ENCODE measurements at places on chromosomes 1 and 21.

- DNase-seq: no peak
Observed at GRCh38 chr21:36684957-36685714, 13.8 kb upstream of the SIM2 start.

- DNase-seq: no peak
Observed at GRCh38 chr1:160177231-160177630, 13.1 kb upstream of the CASQ1 start.

GRCh38 chr1:189103956-189104355 is 1373.7 kb downstream of the BRINP3 start:
- no peak for DNase-seq

DNA sequence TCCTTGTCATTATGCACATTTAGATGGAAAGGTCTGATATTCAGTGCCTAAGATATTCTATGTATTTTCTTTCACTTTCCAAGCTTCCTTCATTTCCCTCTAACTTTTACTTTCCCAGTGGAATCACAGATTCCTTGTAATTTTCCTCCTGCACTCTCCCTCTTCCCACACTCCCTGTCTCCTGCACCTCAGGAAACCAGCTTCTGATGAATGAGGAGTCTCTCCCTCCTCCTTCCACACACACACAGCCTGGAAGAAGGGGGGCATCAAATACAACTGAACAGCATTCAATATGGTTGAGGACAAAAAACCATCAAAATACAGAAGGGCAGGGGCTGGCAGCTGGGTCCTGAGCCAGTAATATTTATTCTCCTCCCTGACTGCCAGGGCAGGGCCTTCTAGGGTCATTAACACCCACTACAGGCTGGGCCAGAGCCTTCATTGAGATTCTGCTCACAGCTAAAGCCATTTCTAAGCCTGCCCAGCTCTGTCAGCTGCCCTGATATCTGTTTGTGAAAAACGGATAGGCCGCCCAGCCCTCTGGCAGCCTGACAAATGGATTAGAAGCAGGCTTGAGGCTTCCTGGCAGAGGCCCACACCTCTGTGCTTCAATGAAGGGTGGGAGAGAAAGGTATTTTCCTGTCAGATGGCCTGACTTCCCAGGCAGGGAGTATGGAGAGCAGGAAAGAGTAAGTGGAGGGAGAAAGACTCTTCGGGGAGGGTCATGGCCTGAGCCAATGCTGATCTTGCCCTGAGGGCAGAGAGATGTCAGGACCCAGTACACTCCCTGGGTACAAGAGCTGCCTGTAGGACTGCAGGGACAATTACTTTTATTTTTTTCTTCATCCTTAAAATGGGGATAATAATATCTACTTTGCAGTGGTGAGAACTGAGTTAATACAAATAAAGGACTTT is 138.9 kb upstream of the SPATA6 start:
- no peak for DNase-seq

DNA sequence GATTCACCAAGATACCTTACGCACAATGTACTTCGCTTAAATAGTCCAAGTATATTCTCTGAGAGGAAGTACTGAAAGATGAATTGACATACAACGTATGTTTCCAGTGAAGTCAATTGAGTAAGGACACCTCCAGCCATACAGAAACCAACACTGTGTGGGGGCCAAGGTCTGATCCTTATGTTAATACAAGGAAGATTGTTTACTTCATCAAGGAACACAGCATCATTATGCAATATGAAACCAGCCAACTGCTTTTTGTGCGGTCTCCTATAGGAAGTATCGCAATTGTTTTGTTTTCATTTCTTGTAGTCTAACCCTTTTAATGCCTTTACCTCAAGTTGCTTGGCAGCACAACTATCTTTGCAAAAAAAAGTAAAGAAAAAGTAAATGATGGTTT is 28.2 kb upstream of the TEKT2 start:
- no peak for DNase-seq

DNA sequence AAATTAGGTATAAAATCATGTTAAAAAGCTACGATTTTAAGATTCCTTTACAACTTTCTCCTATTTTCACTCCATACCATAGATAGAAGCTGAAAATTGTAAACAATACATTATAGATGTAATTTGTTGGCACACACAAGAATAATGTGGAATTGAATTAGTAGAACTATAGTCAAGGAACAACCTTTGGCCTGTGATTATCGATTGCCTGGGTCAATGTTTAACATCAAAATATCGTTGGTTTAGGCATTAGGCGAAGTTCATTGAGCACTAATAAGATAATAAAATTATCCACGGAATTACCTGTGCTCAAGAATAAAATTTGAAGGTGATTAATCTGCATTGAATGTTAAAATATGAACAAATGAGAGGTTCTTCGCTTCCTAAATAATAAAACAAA is 455.1 kb upstream of the ZP4 start:
- no peak for DNase-seq

GRCh38 chr1:205954819-205955404 is 11.7 kb upstream of the SLC26A9 start:
- DNase-seq: no peak

GRCh38 chr1:222424826-222425225 is 123.1 kb downstream of the HHIPL2 start:
- DNase-seq: no peak

DNA sequence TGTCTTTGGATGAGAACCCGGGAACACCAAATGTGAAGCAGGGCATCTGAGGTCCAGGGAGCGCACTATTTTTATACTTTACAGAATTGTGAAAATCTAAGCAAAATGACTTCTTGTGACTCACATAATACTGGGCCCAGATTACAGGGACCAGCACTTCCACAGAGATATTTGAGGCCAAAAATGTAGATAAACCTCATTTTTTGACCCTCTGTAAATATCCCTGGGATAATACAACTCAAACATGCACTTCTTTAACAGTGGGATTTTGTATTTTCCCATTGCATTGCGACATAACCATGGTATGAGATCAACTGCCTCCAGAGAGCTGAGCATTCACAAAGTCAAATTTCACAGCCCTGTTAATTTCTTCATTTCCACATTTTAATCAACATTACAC is 289.4 kb upstream of the ADGRL4 start:
- DNase-seq: no peak

DNA sequence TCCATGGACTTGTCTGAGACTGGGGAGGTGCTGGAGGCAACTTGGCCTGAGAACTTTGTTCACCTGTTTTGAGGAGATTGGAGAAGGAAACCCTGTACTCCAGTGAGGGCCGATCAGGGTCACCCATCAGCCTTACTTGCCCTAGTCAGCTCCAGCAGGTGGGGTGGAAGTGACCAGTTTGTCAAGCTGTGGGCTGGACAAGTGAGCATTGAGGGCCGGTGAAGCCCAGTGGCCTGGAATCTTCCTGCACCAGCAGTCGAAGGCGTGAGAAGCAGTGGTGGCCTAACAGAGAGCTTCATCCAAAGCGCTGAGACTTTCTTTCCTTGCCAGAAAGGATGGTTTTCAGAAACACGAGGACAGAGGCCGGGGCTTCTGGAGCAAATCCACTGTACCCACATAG is 9.6 kb downstream of the SLC37A1 start:
- no peak for DNase-seq

DNA sequence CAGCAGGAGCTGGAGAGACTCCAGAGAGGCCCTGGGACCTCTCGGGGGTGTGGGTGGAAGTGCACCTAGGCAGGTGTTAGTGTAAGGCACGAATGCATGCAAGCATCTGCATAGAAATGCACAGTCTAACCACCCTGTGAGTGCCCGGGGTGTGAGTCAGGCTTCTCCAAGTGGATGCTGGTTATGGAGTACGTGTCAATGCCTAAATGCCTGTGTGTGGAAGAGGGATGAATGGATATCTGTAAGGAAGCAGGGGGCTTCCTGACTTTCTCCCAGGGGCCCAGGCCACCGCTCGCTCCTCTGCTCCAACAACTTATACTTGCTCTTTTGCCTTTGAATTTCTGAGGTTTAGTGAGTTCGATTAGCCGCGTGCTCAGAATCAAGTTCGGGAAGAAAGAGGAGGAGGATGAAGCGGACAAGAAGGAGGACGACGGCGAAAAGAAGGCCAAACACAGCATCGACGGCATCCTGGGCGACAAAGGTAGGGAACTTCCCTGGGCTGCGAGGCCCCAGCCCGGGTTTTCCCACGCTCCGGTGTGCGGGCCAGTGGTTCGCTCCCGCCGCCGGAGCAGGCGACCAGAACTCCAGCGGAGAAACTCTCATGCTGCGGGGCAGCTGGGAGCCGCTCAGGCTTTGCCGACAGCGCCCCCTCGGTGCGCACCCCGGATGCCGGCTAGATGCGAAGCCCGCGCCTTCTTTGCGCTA is 5.4 kb downstream of the PAX7 start:
- no peak for DNase-seq

DNA sequence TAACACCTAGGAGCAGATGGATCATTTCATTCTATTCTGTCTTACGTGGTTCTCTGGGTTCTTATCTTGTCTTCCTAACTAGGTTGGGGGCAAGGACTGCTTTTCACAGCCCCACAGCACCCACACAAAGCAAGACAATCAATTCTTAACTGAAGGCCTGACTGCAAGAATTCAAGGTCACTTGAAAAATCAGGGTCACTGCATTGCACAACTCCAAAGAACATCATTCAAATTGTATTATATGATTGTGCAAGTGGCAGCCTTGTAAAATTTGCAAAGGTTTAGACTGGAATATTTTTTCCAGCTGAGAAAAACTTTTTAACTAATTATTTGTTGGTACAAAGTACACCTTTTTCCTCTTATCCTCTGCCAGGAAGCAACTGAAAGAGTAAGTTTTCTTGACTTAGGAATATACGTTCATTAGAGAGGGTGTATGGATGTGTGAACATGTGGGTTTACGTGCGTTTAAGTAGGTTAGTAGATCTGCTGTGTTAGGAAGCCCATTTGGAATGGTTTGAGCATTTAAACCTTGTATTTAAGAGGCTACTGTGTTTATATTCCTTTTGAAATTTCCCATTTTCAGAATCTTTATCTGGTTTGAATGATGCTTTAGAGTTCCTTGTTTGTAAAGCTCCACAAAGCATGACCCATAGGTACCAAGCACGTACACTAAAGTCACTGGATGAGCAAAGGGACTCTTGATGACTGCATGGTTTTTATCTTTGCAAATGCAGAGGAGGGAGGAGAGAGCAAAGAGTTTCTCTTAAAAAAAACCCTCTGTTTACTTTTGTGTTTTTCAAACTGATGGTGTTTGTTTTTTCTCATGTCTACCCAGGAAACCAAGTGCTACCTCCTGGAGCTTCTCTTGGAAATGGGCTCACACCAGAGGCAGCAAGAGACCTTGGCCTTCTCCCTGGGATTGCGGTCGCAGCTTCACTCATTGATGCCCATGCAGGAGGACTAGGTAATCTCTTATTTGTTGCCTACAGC is 214.9 kb downstream of the FGGY start:
- DNase-seq: no peak

GRCh38 chr1:33460144-33460543 is 12.3 kb upstream of the ZSCAN20 start:
- DNase-seq: no peak

DNA sequence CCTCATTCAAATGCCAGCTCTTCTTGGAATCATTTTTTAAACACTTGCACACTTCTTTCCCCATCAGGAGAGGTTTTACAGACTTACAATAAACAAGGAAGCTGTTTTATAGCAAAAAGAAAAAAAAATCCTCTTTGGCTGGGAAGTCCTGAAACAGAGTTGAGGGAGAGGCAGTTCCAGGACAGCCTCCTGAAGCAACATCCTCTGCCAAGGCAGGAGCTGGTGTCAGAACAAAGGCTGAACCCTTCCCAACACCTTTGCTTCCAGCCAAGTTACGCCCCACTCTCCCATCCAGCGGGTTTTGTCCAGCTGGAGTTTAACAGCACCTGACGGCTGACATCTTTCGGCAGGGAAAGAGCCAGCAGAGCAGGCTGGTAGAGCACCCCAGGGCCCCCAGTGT is 287.8 kb downstream of the RRAGC start:
- DNase-seq: no peak

DNA sequence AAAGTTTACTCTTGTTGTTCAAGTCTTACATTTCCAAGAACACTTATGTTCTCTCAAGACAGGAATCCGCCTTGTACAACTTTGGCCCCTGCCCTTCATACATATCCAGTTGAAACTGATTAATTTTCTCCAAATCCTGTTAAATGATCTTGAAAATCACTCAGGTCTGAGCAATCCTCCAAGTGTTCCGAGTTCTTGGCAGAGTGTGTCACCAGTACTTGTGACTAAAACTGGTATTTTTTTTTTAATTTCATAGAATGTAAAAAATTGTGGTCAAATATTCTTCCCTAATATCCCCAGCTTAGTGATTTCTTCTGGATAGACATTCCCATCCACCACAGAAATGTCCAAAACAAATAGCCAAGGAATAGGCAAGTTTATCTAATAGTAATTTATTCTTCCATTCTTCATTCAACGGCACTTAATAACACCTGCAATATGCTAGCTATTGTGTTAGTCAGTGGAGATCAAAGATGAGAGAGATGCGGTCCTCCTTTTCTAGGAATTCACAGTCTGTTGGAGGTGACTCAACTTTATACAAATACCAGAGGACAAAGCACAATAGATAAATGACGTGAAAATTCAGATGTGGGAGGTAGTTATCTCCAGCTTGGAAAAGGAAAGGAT is 71.4 kb downstream of the DIRAS3 start:
- peak; percentile 52 for DNase-seq

DNA sequence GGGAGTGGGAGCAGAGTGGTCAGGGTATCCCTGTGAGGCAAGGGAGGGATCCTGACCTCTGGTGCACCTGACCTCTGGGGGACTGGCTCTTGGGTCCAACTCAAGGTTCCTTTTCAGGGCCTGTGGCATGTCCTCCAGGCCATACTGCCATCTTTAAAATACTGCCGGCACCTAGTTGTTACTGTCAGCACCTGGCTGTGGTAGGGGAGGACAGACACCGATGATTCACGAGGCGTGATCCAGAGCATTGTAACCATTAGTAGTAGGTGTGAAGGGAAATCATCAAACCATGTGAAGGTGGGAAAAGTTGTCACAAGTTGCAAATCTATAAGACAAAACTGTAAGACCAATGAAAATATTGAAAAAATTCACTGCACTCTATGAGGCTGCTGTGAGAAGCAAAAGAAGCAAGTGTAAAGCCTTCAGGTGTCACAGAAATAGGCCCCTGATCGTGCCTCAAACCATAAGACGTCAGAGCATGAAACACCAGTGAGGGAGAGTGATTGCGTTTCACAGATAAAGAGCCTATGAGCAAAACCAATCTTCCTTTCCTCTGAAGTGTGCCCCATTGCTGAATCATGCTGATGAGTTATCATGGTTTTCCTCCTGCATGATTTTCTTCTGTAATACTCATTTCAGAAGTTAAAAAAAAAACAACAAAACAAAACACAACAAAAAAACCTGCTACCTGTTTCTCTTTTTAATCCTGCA is 55.3 kb downstream of the CDC7 start:
- no peak for DNase-seq

- DNase-seq: no peak
Observed at GRCh38 chr1:174077749-174078490, 55.8 kb upstream of the RC3H1 start.

Data from fibroblast of skin of left quadriceps (primary cell).